SJSA1 (cell line): ENCODE measurements at places on chromosomes 16 and 17. TPM values are rescaled to one million over a fixed set of nuclear protein-coding genes. Genes with fewer than 3 reads are reported as not detected.

DNA sequence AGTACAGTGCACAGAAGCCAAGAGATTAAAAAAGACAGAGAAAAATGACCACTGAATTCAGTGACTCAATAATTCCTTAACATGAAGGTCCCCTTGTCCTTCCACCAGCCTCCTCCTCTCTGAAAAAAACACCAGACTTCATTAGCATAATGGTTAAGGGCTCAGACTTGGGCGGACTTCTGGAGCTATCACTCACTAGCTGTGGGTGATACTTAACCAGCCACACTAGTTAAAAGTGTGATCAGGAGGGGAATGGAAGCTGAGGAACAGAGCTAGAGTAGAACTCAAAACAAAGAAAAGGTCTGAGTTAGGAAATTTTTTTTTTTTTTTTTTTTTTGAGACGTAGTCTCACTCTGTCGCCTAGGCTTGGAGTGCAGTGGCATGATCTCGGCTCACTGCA lies 23.2 kb downstream of the ZNF652 start:
- no peak for DNase-seq

DNA sequence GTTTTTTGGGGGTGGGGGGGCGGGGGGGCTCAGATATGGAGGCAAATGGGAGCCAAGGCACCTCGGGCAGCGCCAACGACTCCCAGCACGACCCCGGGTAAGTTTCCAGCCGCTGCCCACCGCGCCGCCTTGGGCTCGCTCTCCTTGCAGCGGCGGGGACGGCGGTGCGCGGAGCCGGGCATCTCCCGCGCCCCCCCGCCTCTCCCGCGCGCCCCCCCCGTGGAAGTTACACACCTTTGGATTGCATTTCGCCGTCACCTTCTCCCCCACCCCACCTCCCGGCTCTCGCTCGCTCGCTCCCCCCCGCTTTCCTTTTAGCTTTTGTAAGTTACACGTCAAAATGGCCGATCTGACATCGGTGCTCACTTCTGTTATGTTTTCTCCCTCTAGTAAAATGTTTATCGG lies 387 bp downstream of the MSI2 start:
- DNase-seq, result no peak

DNA sequence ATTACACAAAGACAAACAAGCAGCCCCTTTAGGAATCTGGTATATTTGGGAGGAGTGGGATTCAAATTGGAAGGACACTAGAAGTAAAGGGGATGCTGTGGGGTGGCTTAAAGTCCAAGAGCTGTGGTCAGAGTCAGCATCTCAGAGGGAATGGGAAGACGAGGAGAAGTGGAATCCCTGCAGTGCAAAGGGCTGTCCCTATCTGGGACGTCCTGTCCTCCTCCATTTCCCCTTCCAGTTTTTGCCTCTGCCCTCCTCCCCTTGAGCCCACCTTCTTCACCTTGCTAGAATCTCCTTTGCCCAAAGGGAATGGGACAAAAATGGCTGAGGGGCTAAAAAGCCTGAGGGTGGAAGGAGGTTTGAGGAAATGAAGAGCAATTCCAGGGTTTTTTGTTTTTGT lies 4.2 kb upstream of the PLXDC1 start:
- DNase-seq, result no peak

The FOXJ1 gene
- total RNA-seq, result not detected in 2 replicates

The CHRNE gene
- total RNA-seq, result 0.29 TPM in 1 of 2 replicates, not detected in the other

DNA sequence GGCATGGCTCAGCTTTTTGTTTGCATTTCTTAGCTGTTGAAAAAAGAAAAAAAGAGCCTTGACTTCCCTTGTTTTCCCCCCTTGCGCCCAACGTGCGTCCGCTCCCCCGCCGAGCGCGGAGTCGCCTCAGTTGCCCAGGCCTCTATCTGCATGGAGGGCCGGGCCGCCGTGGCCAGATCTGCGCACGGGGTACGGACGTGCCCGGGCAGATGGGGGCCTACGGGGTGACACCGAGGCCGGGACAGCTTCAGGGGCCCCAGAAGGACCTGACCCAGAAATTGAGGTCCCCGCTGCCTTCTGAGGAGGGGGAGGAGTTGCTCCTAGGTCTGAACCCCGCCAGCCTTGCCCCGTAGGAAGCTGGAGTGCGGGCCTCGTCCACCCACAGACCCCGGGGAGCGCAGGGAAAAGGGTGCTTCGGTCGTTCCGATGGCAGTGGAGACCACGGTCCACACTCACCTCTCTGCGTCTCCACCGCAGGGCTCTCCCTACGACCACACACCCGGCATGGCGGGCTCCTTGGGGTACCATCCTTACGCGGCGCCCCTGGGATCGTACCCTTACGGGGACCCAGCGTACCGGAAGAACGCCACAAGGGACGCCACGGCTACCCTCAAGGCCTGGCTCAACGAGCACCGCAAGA lies 1.5 kb downstream of the IRX5 start:
- DNase-seq, result no peak

GRCh38 chr17:6528557-6528956 lies 27.8 kb downstream of the PITPNM3 start:
- no peak for DNase-seq

The ZNF764 gene
- 5.8 and 8.1 TPM in 2 replicates for total RNA-seq

The MMP25 gene
- 0.55 TPM in 1 of 2 replicates, not detected in the other for total RNA-seq

GRCh38 chr17:33390479-33391176 lies 97.5 kb upstream of the ASIC2 start:
- DNase-seq, result no peak

The PDIA2 gene
- total RNA-seq, result not detected in 2 replicates

DNA sequence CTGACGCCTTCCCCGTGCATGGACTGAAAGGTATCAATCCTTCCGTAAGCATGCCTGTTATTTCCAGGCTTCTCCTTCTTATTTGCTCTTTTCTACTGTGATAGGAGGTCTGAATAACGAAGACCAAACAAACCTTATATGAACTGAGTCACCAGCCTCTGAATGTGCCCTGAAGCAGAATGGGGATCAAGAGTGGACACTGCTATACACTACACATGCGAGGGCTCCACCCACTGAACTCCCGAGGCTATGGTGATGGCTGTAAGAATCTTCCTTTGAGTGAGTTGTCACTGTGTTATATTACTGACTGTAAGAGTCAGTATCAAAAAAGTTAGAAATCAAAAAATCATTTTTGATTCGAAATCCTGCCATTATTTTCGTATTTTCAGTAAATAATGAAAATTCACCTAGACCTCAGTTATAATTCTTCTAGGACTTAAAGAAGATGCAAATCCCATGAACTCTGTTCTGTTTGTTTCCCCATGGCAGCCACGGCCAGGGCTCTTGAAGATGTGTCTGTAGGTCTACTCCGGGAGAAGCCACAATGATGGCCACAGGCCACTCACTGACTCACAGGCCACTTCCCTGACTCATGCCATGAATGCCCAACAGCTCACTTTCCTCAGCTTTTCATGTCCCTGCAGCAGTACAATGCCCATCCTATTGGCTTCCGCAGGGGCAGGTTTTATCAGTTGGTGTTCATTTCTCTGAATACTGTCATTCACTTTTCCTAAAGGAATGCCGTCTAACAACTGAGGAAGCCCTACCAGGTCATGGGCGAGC lies 54.7 kb downstream of the ZZEF1 start:
- DNase-seq, result no peak

DNA sequence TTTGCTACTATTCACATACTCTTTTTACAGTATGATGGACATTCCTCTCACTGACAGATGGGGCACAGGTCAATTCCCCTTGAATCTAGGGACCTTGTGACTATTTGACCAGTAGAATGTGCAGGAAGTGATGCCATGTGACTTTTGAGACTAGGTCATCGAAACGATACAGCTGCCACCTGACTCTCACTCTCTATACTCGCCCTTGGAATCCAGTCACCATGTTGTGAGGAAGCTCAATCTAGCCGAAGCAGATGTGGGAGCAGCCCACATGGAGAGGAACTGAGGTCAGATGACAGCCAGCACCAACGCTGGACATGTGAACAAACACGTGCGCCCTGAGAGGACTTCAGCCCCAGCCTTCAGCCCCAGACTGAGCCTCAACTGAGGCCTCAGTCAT lies 148.2 kb upstream of the CDC42EP4 start:
- DNase-seq, result no peak

- no peak for DNase-seq
Measured at GRCh38 chr16:51449441-51449840, 298.4 kb upstream of the SALL1 start.

The CDH16 gene
- total RNA-seq, result not detected in 2 replicates

The CD300A gene
- total RNA-seq, result not detected in 2 replicates

DNA sequence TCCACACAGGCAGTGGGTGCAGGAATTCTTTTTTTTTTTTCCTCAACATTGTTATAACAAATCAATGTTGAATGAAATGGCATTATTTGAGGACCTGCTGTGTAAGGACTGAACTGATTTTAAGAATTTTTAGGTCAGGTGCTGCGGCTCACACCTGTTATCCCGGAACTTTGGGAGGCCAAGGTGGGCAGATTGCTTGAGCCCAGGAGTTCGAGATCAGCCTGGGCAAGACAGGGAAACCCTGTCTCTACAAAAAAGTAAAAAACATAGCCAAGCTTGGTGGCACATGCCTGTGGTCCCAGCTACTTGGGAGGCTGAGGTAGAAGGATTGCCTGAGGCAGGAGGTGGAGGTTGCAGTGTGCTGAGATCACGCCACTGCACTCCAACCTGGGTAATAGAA lies 12.4 kb downstream of the MPRIP start:
- peak; percentile 30 for DNase-seq

DNA sequence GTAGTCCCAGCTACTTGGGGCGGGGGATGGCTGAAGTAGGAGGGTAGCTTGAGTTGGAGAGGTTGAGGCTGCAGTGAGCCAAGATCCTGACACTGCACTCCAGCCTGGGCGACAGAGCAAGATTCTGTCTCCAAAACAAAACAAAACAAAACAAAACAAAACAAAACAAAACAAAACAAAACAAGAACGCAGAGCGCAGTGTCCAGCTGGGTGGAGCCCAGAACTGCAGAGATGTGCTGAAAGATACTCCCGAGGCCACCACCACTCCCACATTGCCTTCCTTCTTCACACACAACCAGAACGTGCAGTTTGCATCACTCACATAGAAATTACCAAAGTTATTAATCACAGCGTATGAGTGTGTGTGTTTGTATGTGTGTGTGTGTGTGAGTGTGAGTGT lies 222.9 kb upstream of the ASIC2 start:
- DNase-seq, result no peak

The ICAM2 gene
- 0.87 TPM in 1 of 2 replicates, not detected in the other for total RNA-seq

The TMIGD1 gene
- not detected in 2 replicates for total RNA-seq

The C17orf113 gene
- 0.18 and 1.2 TPM in 2 replicates for total RNA-seq

The FGF11 gene
- total RNA-seq, result not detected in 2 replicates

GRCh38 chr16:80047842-80048241 lies 447.3 kb upstream of the MAF start:
- DNase-seq, result no peak

The KCNG4 gene
- total RNA-seq, result not detected in 2 replicates

DNA sequence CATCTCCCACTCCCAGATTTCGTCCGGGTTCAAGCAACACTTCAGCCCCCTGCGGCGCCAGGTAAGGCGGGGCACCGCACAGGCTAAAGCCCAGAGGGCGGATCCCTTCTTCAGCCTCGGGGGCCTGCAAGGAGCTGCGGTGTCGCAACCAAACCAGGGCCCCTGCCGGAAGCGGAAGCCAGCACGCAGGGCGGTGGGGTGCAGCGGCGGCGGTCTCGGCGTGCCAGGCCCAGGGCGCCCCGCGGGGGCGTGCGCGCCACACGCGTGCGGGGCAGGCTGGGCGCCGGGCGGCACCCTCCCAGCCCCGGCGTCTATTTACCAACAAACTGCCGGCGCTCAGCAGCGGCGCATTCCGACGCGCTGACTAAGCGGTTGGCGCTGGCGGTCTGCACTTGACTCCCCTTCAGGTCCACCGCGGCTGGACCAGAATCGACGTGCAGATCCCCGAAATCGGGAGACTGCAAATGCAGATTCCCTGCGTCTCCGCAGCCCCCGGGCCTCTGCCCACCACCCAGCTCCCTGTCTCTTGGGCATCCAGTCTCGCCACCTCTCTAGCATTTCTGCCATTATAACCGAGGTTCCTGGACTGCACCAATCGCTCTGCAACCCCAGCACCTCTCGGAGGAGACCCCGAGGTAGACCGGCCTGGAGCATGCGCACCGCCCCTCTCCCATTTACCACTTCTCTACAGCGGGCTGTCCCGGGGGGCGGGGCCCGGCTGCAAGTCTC lies 421 bp upstream of the DLX4 start:
- peak; percentile 79 for DNase-seq

The SLC47A1 gene
- total RNA-seq, result not detected in 2 replicates

DNA sequence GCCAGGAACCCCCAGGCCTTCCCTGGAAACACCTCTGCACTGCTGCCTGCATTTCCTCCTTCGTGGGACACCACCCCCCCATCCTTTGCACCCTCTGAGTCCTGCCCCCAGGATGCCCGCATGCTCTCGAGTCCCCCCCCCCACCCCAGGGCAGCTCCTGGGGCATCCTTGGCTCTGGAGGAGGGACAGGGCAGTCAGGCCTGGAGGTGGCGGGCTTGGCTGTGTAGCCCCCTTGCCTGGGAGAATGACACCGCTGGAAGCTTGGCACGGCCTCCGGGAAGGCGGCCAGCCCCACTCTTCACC lies 98.9 kb upstream of the GSE1 start:
- no peak for DNase-seq

DNA sequence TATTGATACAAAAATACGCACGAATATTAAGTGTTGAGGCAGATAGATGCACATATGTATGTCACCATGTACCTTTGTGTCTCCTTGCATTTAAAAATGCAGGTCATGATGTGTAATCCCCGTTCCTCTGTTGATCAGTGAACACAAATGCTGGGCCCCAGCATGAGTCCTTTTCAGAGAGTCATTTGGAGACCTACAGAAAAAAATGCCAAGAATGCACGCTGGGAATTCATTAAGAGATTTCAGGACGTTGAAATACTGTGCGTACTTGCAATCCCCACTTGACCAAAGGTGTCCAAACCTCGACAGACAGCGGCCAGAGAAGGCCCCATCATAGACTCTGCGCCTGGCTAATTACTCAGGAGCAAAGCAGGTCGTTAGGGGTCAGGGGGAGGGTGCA lies 496.0 kb downstream of the MAF start:
- no peak for DNase-seq

GRCh38 chr17:72921347-72922054 lies 171.0 kb downstream of the SLC39A11 start:
- DNase-seq, result no peak

DNA sequence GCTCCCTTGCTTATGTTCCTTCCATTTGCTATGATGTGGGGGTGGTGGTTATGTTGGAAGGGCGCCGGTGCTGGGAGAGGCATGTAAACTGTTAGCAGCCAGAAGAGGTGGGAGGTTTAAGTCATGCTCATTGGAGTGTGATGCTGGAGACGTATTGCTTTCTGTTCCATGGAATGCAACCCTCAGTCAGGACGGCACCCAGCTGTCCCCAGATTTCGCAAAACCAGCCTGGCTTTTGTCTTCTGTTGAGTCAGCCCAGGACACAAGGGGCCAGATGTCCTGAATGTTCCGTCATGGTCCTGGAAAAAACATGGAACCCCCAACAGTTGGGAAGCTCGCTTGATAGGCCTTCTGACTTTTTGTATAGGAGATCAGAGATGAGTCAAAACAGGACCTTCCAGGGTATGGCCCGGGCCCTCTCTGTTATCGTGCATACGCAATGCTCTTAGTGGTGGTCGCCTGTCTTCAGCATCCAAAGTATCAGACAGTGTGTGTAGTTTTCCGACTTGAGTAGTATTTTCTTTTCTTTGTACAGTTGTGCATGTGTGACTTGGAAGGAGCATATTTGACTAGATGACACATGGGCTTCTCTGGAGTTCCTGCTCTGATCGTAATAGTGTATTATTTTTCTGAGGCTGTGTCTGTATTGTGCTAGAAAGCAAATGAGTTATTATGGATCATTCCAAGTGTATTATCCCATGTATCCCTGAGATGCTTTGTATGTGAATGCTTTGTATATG lies 201.9 kb downstream of the SNX29 start:
- DNase-seq, result no peak
